ENCODE measurements at places on chromosomes 5 and 9.
A peak's percentile ranks its signal among the peaks of the same experiment; 100 is the strongest.

DNA sequence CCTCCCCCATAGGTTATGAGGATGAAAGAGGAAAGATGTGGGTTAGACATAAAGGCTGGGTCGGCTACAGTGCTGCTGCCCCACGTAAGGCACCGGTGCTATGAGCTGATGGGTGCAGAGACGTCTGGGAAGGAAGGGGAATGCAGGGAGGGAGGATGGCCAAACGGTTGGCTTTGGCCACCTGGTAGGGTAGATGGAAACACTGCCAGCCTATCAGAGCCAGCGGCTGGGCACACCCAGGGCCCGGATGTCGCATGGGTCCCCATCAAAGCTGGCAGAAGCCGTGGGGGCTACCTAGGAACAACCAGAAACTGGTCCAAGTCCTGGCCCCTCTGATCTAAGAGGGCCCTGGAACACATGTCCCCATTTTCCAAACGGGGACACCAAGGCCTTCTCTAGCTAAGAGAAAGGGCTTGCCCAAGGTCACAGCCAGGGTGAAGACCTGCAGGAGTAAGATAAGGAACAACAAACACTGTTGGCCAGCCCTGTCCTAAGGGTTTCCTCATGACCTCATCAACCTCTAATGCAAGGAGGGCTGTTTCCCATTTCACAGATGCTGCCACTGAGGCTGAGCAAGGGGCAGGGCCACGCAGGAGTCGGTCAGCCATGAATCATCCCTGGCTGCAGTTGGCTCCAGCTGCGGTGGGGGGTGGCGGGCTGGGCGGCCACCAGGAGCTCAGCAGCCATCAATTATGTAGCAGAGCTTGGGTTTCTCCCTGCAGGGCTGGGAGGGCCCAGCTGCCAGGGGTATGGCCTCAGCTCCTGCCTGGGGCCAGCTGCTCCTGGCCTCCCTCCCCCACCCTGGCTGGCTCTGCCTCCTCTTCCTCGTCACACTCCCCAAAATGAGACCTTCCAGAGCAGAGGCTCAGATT, 4.9 kb downstream of the SH3GLB2 start:
- DNase-seq: peak; percentile 96

DNA sequence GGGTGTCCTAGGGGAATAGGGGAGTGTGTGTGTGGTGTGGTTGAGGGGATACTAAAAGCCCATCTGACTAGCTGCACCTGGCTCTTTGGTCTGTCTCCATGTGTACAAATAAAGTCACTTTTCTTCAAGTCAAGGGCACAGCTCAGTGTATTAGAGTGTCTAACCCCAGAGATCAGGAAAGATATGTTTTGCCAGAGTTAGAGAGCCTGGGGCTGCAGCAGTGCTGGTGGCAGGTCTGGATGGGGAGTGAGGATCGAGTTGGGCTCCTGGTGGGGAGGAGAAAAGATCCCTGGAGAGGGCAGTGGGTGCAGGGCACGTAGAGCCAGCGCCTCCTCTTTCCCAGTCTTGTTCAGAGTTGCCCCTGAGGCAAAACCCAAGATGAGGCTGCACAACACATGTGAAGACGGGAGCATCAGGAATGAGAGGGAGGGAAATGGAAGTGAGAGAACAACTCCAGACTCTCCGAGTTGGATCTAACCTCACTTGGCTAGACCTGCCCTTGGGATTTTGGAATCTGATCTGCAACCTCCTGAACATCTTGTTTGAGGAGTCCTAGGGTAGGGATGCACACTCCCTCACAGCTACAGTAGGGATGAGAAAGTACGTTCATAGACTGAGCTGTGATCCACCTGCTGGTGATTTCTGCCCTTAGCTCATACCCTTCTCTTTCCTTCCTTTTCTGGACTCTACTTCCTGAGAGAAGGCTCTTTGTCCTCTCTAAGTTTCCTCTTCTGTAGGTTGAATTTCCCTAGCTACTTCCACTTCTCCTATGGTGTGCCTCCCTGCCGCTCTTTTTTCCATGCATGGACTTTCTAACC, 309.9 kb downstream of the ZSWIM6 start:
- no peak for DNase-seq

- DNase-seq: no peak
These were observed 1.6 kb upstream of the ZNF608 start for GRCh38 chr5:124747791-124748686.

DNA sequence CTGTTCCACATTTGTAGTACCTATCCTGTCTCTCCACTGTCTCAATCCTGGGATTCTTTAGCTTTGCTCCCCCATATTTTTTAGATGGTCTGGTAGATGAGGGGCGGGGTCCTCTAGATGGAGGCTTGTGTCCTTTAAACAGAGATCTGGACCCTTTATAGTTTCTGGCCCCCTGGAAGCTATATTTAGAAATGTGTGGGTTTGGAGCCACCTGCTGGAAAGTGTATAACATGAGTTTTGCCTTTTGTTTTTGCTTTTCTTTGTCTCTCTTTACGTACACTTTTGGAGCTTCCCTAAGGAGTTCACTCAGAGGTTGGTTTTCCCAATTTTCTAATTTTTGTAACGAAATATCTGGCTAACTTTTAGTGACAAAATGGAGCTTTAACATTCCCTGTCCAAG, 110.7 kb downstream of the CFAP95 start:
- DNase-seq: peak; percentile 12

DNA sequence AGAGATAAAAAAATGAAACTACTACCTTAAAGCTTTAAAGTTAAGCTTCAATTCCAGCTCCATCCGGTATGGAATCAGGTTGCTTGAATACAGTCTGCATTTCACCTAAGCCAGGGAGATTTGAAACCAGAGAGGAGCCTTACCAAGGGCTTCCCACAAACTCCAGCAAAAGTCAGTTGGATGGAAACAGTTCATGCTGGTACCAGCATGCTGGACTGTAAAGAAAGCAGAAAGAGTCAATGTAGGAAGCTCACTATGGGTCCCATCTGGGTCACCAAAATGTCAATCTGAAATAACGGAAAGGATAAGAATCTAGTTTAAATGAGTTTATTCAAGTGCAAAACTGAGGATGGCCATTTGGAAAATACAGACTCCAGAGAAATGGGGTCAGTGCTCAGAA, 65.3 kb downstream of the CDO1 start:
- DNase-seq: no peak

Data from A172 (cell line).